ENCODE measurements at places on chromosomes 2 and 18.

- no peak for DNase-seq
Observed at GRCh38 chr18:12470382-12471075, 62.8 kb downstream of the PRELID3A start.

DNA sequence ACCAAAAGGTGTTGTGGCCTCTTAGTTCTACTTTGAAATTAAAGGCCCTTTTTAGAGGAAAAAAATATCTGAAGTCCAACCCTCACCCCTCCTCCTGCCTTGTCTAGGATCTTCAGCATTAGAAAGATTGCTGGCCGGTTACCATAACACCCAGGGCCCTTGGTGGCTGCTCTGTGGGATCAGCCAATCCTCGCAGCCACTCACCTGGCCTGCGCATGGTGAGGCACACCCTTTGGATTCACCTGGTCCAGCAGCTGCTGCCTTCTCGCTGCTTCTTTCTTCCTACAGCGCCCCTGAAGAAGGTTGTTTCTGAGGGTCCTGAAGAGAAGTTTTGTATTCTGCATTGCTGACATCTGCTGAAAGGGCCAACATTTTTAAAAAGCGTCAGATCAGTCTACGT, 25.2 kb downstream of the DYTN start:
- no peak for DNase-seq

GRCh38 chr2:156190517-156190916, 142.0 kb downstream of the NR4A2 start:
- DNase-seq = no peak

GRCh38 chr2:224211181-224211480, 172.0 kb upstream of the SERPINE2 start:
- DNase-seq = no peak

DNA sequence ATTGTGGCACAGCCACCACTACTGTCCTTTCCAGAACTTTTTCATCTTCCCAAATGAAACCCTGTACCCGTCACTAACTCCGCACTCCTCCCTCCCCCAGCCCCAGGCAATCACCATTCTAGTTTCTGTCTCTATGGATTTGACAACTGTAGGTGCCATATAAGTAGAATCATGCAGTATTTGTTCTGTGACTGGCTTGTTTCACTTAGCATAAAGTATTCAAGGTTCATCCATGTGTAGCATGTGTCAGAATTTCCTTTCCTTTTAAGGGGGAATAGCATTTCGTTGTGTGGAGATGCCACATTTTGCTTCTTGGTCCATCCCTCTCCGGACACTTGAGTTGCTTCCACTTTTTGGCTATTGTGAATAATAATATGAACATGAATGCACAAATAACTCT, 842 bp upstream of the CKAP2L start:
- DNase-seq = no peak

DNA sequence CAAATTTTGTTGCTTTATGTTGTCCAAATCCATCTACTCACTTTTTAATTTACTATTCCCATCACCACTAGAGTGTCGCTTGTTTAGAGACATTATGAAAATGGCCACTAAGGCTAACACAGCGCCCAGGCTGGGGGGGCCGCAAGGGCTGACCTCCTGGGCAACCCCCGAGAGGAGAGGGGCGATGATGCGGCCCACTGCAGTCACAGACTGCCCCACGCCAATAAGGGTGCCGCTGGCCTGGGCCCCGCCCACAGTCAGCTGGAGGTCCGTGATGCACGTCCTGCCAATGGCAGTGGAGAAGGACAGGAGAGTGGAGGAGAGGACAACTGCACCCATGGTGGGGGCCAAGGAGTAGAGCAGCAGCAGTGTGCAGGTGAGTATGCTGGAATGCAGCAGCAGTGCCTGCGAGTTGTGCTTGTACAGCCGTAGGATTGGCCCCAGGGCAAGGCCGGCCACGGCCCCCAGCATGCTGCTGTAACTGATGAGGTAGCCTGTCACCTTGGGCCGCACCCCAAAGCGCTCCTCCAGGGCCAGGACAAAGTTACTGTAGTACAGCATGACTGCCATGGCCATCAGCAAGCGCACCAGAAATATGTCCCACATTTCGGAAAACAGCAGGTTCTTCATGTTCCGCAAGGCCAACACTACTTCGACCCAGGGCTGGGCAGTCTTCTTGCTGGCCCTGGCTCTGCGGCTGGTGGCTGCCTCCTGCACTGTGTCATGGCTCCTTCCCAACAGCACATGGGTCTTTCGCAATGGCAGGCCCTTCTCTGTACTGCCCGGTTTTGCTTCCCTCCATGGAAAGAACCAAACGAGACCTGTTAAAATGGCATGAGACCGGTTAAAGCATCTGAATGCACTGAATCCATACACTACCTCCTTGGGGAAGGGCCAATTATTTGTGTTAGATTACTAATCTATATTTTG, 43.2 kb upstream of the TMEM182 start:
- no peak for DNase-seq

GRCh38 chr2:213237787-213238186, 46.5 kb upstream of the SPAG16 start:
- DNase-seq = no peak

DNA sequence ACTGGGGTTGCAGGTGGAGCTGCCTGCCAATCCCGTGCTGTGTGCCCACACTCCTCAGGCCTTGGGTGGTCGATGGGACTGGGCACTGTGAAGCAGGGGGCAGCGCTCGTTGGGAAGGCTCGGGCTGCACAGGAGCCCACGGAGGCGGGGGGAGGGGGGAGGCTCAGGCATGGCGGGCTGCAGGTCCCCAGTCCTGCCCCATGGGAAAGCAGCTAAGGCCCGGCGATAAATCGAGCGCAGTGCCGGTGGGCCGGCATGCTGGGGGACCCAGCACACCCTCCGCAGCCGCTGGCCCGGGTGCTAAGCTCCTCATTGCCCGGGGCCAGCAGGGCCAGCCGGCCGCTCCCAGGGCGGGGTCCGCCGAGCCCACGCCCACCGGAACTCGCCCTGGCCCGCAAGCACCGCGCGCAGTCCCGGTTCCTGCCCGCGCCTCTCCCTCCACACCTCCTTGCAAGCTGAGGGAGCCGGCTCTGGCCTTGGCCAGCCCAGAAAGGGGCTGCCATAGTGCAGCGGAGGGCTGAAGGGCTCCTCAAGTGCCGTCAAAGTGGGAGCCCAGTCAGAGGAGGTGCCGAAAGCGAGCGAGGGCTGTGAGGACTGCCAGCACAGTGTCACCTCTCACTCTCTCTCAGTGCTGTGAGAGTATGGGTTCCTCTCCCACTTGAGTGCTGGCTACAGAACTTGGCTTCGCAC, 1210.6 kb upstream of the NXPH2 start:
- no peak for DNase-seq

GRCh38 chr2:119943058-119943457, 69.8 kb upstream of the EPB41L5 start:
- DNase-seq = peak; percentile 13

- DNase-seq = no peak
Observed at GRCh38 chr2:189561371-189562038, 19.1 kb downstream of the SLC40A1 start.

DNA sequence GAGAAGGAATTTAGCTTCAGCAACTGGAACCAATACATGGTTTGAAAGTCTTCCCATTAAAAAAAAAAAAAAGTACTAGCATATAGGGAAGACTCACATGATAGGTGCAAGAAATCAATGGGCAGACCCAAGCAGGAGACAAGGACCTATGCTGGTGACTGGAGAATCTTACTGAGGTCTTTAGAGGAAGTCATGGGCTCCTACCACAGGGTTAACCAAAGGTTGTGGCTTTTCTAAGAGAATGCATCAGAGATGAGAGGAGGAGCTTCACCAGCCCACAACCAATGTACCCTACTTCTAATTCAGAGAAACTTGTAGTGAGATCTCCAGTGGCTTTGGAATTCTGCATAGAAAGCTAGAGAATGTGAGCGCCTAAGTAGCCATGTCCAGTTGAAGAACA, 207.4 kb downstream of the NCKAP5 start:
- no peak for DNase-seq

DNA sequence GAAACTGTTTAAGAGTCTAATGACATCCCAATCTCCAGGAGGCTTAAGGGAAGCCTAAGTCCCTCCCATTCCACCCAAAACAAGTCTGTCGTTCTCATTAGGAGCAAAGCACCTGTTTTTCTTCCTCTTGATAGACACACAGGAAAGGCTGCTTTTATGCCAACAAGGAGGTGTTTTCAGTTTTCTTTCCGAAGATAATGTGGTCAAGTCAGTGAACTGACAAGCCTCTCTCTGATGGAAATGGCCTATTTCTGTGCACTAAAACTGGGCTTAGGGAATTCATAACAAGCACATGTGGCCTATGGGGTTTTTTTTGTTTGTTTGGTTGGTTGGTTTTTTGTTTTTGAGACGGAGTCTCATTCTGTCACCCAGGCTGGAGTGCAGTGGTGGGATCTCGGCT, 36.2 kb downstream of the FBLN7 start:
- DNase-seq = no peak

GRCh38 chr2:46014911-46015654, 282.1 kb upstream of the EPAS1 start:
- no peak for DNase-seq

DNA sequence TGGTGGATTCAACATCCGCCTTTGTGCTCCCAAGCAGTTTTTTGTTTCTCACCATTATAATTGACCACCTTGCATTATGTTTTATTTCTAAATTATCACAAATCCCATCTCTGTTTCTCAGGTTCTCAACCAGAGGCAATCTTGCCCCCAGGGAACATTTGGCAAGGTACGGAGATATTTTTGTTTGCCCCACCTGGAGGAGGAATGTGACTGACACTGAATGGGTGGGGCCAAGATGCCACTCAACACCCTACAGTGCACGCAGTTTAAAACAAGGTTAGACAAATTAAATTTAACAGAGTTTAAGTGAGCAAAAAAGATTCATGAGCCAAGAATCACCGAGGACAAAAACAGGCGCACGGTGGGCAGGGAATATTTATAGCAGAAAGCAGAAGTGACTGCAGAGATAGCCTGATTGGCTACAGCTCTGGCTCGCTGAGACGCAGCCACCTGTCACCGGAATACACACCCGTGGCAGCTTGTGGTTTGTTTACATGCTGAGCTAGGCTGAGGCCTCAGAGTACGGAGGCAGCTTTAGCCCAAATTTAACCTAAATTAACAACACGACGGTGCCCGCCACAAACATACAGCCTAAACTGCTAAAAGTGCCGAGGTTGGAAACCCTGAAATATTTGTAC, 150.0 kb upstream of the ALKAL2 start:
- no peak for DNase-seq

DNA sequence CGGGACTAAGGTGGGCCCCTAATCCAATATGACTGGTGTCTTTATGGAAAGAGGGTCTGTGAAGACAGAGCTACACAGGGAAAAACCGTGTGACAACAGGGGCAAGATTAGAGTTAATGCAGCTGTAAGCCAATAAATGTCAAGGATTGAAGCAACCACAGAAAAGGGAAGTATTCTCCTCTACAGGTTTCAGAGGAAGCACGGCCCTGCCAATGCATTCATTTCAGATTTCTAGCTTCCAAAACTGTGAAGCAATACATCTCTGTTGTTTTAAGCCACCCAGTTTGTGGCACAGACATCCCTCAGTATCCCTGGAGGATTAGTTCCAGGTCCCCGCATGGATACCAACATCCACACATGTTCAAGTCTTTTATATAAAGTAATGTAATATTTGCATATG, 48.8 kb downstream of the SPP2 start:
- no peak for DNase-seq

GRCh38 chr2:71857636-71858035, 290.0 kb downstream of the CYP26B1 start:
- no peak for DNase-seq

- no peak for DNase-seq
Observed at GRCh38 chr2:51758081-51758480, 726.1 kb upstream of the NRXN1 start.

- peak; percentile 84 for DNase-seq
Observed at GRCh38 chr2:6960659-6961058, 43.4 kb downstream of the RNF144A start.

- DNase-seq = no peak
Observed at GRCh38 chr2:145329971-145330370, 810.1 kb upstream of the ZEB2 start.

DNA sequence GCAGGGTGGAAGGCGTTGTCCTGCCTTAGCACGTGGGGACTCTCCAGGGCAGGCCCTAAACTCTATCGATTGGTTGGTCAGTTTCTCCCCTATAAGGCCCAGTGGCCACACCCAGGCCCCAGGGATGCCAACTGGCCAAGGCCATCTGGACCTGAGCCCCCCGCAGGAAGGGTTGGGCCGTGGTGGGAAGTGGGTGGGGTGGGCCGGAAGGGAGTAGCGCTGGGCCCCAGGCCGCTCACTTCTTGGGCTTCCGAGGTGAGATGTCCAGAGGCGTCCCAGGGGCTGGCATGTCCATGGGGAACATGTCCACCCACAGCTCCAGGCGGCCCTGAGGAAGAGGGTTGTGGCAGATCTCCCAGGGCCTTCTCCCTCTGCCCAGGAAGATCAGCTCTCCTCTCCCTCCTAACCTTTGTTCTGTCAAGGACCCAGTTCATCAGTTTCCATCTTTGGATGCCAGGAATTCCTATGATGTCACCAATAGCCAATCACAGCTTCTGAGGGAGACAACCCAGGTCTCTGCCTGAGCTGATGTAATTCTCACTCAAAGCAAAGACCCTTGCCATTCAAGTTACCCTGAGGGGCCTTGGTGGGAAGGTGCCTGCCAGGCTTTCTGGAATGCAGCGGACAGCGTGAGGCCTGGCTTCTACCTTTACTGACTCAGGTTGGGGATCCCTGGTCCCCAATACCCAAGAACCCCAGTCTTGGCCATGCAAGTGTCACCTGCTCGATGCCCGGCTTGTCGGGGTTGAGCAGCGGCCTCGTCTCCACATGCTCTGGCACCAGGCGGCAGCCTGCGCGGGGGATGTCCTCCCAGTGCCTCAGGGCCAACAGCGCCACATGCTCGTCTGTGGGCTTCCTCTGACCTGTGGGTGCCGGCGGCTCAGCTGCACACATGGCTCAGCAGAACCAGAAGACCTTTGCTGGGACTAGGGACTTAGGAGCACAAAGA, 14.4 kb downstream of the OTOF start:
- no peak for DNase-seq

GRCh38 chr18:76482267-76482666, 12.8 kb downstream of the ZNF516 start:
- DNase-seq = no peak

All from fibroblast of the conjunctiva (primary cell).